ENCODE measurements at places on chromosomes 16 and 17. TPM values are rescaled to one million over a fixed set of nuclear protein-coding genes. Genes with fewer than 3 reads are reported as not detected.

KRT31 gene
- total RNA-seq: not detected

VAT1L gene
- total RNA-seq: not detected

KRTAP3-2 gene
- total RNA-seq: not detected

KRTAP2-2 gene
- total RNA-seq: 0.68 TPM

CA4 gene
- not detected for total RNA-seq

UBTF gene
- total RNA-seq: 54.4 TPM

DNASE1L2 gene
- 1.1 TPM for total RNA-seq

PPL gene
- total RNA-seq: not detected

RNF135 gene
- total RNA-seq: 11.2 TPM

Measured in HFFc6 (cell line).